ENCODE measurements at places on chromosomes 2 and 18.

- H3K36me3 ChIP-seq, result no peaks in the 10 kb centered on the region
- H3K4me1 ChIP-seq, result no peaks in the 10 kb centered on the region
- no peaks in the 10 kb centered on the region for H3K27me3 ChIP-seq
- DNase-seq, result no peak
- H3K4me3 ChIP-seq, result no peak overlapping the region
- H3K27ac ChIP-seq, result no peak overlapping the region
These were observed 247.6 kb downstream of the MEIS1 start for GRCh38 chr2:66682476-66682875.

DNA sequence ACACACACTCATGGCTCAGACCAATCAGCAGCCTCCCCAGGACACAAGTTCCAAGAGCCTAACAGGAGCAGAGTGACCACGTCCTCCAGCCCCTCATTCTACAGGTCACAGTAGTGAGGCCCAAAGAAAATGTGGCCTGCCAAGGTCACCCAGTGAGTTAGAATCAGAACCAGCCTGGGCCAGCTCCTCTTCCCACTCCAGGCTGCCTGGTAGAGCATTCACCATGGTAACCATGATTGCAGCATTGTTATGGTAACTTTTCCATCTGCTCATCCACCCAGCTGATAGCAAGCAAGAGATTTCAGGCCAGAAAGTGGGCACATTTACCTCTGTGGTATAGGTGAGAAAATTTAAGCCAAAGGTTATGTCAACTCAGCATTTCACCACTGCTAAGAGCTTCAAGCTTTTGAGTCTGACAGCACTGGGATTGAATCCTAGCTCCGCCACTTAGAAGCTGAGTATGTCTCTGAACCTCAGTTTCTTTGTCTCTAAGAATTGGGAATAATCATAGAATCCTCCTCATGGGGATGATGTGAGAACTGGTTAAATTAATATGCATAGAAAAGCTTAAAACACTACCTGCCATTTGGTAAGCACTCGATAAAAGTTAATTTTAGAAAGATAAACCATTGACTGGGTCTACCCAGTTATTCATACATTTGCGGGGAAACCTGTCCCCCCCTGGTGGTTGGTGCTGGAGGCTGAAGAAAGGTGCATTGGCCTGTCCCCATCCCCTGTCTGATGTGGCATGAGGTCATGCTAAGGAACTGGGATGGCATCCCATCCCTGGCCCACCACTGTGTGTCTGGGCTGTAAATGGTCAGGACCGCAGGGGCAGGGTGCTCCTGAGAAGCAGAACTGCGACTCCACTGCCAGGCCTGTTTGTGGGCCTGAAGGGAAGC lies 181.5 kb downstream of the KLHL29 start:
- peaks cover 30% of the 10 kb centered on the region for H3K4me1 ChIP-seq
- peaks cover 6% of the 10 kb centered on the region for H3K36me3 ChIP-seq
- H3K4me3 ChIP-seq, result no peak overlapping the region
- no peaks in the 10 kb centered on the region for H3K27me3 ChIP-seq

- no peak overlapping the region for H3K27ac ChIP-seq
- H3K36me3 ChIP-seq, result no peaks in the 10 kb centered on the region
- DNase-seq, result no peak
- no peaks in the 10 kb centered on the region for H3K27me3 ChIP-seq
- no peak overlapping the region for H3K4me3 ChIP-seq
These were observed 152.0 kb downstream of the GREB1L start for GRCh38 chr18:21393986-21394385.

DNA sequence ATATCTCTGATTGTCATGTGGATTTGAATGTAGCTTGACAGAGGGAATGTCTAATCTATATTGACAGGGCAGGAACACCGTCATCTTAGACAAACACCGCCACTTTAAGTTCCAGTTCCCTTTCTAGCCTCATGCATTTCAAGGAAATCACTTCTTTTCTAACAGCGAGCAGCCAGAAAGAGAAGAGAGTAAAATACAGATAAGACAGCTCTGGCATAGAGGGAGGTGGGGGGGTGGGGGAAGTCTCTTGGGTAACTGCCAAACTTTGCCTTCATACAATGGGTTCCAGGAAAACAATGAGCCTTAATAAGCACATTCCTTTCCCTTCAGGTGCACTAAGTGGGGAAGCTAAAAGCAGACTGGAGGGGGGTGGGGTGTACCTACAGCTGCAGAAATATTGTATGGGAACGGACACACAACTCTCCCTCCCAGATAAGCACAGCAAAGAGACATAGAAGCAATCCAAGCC lies 37.2 kb downstream of the CASP10 start:
- H3K27ac ChIP-seq, result peak overlapping the region; percentile 30
- H3K4me3 ChIP-seq, result no peak overlapping the region
- H3K36me3 ChIP-seq, result no peaks in the 10 kb centered on the region
- DNase-seq, result no peak
- no peaks in the 10 kb centered on the region for H3K27me3 ChIP-seq

DNA sequence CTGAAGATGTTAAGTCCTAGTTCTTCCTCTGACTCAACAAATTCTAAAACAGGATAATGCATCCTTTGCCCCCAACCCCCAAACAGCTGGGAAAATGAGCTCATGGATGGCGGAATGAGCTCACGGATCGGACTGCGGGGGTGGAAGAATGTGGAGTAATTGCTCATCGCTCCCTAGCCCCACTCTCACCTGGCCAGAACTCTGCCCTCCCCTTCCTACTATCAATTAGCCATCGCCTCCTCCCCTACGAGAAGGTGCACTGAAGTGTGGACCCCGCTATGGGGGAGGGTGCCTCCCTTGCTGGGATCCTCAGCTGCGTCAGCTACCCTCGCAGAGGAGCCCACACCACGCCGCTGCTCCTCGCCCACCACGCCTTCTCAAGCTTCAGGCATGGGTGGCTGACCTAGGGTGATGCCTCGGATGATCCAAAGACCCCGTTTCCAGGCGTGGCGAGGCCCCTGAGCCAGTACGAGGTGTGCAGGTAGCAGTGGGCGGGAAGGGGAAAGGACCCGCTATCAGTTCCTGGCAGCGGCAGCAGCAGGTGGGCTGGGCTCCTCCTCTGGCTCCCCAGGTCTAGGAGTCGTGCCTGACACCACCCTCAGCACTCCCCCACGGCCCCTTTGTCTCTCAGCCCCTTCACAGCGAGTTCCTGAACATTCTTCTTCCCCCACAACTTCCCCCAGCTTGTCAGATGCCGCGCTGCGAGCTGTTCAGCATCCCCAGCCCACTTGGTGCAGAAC lies 82.1 kb upstream of the POMC start:
- H3K36me3 ChIP-seq, result peaks cover 53% of the 10 kb centered on the region
- peak overlapping the region; percentile 79 for H3K27ac ChIP-seq
- no peak overlapping the region for H3K4me3 ChIP-seq
- H3K4me1 ChIP-seq, result peaks cover 32% of the 10 kb centered on the region
- no peak for DNase-seq

GRCh38 chr2:213016166-213016983 lies 135.0 kb downstream of the IKZF2 start:
- no peaks in the 10 kb centered on the region for H3K27me3 ChIP-seq
- H3K27ac ChIP-seq, result no peak overlapping the region

DNA sequence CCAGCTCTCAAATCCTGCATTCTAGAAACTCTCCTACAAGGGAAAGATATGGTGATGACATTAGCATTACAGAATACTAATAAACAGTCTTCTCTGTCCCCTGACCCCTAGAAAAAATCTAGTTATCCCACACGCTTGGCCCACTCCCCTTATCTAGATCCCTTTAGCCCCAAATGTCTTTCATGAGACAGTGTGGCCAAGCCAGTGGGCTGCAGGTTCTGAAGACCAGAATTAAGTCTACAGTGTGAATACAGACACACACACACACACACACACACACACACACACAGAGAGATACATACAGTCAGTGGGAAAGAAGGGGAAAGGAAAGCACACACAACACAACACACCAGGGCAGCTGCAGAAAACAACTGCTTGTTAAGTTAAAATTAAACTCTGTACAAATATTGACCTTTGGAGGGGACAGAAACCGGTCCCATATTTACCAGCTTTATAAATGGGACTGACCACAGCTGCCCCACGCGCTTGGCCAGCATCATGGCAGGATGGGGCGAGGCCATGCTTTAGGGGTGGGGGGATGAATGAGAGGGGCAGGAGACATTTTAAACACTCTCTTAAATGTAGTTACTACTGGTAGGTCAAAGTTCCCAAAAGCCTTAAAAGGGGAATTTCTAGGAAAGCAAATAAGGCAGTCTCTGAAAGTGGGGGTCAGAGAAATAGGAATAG lies 49.1 kb downstream of the NHEJ1 start:
- H3K27me3 ChIP-seq, result no peaks in the 10 kb centered on the region
- H3K27ac ChIP-seq, result no peak overlapping the region
- DNase-seq, result no peak
- no peak overlapping the region for H3K4me3 ChIP-seq
- H3K36me3 ChIP-seq, result no peaks in the 10 kb centered on the region
- no peaks in the 10 kb centered on the region for H3K4me1 ChIP-seq

DNA sequence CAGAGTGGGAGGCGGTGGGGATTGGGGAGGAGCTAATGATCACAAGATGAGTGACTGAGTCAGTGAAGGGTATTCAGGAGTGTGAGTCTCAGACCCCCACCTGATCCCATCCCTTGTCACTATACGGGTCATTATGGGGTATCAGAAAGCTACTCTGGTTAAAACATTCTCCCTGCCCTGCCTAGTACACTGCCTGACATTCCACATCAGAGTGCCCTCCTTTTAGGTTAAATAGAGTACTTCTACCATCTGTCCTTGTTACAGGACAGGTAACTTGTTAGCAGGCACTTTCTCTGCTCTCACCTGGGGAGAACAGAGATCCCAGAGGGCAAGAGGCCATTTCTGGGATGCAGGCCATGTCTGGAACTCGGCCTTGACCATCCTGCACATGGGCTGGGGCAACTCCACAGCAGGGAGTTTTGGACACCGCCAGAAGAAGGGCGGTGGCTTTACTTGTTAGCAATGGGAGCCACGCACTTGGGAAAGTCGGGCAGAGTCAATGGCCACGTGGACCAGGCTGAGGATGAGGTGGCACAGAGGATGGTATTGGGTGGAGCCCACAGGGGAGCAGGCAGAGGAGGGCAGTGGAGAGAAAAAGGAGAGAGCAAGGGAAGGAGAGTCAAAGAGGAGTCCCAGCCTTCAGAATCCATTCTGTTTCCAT lies 98.5 kb downstream of the CELF4 start:
- no peaks in the 10 kb centered on the region for H3K36me3 ChIP-seq
- peaks cover 31% of the 10 kb centered on the region for H3K27me3 ChIP-seq
- no peaks in the 10 kb centered on the region for H3K4me1 ChIP-seq
- no peak for DNase-seq
- no peak overlapping the region for H3K27ac ChIP-seq
- no peak overlapping the region for H3K4me3 ChIP-seq

DNA sequence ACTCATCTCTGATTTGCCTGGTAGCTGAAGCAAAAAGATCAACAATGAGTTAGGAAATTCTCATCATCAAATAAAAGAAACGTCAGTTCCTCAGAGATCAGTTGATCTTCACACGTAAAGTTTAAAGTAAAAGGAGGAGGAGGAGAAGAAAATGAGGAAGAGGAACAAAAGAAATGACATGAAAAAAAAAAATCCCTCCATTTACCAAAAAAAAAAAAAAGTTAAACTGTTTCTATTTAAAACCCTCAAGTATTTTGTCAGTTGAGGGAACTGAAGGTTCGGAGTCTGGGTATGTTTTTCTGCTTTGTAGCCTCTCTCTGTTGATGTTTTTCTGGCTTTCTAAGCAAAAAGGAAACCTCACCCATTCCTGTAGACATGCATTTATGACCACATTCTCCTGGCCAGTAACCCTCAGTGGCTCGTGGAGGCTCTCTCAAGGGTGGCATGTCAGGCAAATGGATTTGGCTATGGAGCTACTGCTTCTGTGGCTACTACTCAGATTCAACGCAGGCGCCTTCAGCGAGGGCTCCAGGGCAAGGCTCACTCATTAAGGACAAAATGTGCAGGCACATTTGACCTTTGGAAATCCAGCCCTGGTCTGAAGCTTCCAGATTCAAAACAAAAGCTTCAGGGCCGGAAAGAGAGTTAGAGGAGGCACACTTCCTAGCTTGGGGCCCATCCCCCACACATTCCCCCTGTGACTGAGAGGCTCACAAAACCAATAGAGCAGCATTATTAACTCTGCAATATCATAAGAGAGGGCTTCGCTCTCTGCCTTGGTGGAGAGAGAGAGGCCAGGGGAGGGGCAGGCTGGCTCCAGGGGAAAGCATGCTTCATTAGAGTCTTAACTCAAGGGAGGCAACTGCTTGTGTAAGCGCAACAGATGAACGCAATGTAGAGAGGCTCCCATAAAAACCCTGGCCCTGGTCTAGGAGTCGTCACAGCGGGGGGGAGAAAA lies 22.3 kb downstream of the KLF7 start:
- H3K27ac ChIP-seq, result peak overlapping the region; percentile 64
- no peak overlapping the region for H3K4me3 ChIP-seq
- H3K27me3 ChIP-seq, result no peaks in the 10 kb centered on the region
- peaks cover 33% of the 10 kb centered on the region for H3K4me1 ChIP-seq
- DNase-seq, result peak; percentile 41

- no peaks in the 10 kb centered on the region for H3K4me1 ChIP-seq
- no peak for DNase-seq
- no peak overlapping the region for H3K4me3 ChIP-seq
- no peaks in the 10 kb centered on the region for H3K27me3 ChIP-seq
- H3K36me3 ChIP-seq, result no peaks in the 10 kb centered on the region
These were observed 100.1 kb downstream of the WDPCP start for GRCh38 chr2:63488118-63488713.

DNA sequence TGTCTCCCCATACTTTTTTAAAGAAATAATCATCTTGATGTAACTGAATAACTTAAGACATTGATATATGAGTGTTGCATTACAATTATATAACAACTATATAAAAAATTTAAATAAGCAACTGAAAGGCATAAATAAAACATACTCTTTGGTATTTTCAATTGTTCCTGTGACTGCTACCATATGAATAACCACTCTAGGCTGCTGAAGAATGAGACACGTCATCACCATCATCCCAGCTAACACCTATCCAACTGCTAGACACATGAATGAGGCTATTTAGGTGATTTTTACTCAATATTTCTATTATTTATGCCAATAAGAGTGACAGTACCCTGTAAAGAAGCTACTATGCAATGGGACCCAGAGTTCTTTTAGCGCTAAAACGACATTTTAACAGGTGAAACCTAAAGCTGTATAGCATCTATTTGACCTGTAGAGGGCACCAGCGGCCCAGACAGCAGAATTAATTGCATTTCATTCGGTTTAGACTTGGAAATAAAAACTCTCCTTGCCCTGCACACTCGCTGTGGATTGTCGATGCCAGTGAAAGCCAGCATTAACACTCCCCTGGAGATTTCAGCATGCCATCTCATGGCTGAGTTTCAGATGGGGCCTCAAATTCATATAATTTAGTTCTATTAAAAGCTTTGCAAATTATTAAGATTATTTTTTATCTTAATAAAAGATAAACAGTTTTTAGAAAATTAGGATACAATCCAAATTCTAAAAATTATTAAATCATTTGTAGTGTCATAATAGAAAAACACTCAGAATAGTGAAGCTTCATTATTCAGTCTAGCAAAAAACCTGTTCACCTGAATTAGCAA lies 89.4 kb upstream of the MAP2 start:
- DNase-seq, result no peak
- H3K4me1 ChIP-seq, result peaks cover 5% of the 10 kb centered on the region
- no peak overlapping the region for H3K27ac ChIP-seq
- no peak overlapping the region for H3K4me3 ChIP-seq
- H3K36me3 ChIP-seq, result no peaks in the 10 kb centered on the region

All from esophagus squamous epithelium (tissue), 5 donors.